CD4-positive, alpha-beta memory T cell (primary cell): ENCODE measurements at places on chromosomes 2 and 18.

DNA sequence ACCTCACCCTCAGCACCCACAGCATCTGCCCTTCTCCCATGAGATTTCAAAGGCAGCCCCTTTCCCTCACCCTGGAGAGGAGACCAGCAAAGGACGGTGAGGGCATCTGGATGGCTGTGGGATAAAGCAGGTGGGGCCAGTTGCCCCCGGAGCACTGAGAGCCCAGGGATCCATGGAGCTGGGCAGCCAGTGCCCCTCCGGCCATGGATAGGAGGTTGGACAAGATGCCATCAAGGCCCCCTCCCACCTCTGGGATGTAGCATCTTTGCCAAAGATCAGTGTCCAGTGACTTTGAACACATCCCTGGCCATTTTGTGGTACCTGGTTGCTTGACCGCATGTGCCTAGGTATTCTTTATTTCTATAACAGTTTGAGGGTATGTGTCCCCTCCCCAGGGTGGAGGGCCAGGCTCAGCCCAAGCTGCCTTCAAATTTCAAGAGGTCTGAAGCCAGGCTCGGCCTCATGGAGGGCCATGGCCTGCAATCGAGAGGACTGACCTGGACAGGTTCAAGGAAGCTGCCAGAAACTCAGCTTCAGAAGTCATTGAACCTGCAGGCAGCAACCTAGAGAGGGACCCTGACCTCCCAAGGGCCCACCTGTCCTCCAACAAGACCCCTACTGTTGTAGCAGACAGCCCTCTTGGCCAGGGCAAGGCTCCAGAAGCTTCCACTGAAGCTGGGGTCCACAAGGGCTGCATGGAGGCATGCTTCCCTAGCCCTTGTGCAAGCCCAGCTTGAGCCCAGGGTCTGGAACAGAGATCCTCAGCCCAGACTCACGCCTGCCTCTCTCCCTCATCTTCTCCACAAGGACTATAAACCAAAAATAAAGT, 55.5 kb upstream of the BIN1 start:
- DNase-seq = no peak

- DNase-seq = no peak
Measured at GRCh38 chr2:44770221-44771195, 171.0 kb upstream of the SIX3 start.

- DNase-seq = no peak
Measured at GRCh38 chr18:65737471-65737955, 13.3 kb upstream of the CDH7 start.

DNA sequence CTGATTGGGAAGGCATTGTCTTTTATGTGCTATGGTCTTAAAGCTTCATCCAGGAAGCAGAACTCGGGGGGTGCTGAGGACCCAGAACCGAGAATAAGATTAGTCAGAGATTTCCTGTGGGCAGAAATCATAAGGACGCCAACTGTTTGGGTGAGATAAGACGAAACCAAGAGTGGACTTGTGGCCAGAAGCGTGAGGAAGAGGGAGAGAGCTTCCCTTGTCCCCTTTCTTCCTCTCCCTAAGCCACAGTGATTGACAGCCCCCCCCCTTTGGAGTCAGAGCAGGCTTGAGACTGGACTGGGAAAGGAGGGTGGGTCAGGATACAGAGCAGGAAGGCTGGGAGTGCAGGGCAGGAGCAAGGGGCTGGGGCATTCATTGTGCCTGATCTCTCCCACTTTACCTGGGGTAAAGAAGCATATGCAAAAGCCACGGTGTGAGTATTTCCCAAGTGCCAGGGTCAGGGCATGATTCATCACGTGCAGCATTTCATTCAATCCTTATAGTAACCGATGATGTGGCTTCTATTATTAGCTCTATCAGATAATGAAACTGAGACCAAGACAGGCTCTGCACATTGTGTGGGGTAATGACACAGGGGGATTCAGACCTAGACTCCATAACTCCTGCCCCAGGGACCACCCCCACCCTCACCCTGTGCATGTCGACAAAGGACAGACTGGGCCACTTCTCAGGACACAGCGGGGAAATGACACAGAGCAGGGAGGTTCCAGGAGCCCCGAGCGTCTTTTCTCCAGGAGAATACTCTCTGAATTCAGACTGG, 3.0 kb upstream of the IL1RN start:
- DNase-seq = no peak

- DNase-seq = no peak
Measured at GRCh38 chr2:8022908-8023640, 658.8 kb upstream of the ID2 start.

- no peak for DNase-seq
Measured at GRCh38 chr2:133044556-133044955, 374.6 kb upstream of the LYPD1 start.

DNA sequence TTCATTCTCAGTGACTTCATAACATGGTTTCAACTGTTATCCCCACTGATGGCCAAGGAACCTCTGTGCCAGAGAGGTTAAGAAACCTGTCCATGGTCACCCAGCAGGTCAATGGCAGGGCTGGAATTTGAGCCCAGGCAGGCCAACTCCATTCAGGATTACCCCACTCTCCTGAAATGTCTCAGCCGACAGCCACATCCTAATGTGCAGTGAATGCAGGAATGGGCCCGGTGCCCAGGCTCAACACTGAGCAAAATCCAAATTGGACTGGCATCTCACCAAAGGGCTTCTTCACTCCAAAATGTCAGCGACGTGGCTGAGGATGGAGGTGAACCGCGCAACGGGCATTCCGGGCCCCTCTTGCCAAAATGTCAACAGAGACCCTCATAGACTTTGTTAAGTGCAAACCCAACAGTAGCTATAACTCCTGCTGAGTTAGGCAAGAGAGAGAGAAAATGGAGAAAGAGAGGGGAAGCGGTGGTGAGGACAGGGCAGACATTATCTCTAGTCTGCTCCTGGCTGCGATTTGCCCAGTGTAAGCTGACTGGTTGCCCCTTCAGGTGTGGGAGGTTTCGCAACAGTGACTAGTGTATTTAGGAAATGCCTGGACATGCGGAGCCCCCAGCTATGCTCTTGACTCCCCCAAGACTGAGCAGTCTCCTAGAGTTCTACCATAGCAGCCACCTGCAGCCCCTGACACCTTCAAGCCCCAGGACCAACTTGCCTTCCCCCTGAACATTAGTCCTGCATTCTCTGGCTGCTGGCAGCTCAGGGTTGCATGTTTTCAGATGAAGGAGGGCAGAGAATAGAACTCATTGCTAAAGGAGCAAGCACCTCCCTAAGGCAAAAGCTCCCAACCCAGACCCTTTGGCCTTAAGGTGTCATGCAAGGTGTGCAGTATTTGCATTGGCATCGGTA, 167.7 kb downstream of the ANAPC1 start:
- no peak for DNase-seq
